ENCODE measurements at places on chromosomes 5 and 9. TPM values are rescaled to one million over a fixed set of nuclear protein-coding genes. Genes with fewer than 3 reads are reported as not detected.

Gene RNF180
- total RNA-seq: 5.0 TPM

Gene LHX2
- total RNA-seq: 0.19 TPM

Gene MLANA
- not detected for total RNA-seq

Gene ASTN2
- 5.9 TPM for total RNA-seq

Gene MARCHF11
- total RNA-seq: 0.23 TPM

Gene CCIN
- not detected for total RNA-seq

Gene FREM1
- 57.7 TPM for total RNA-seq

Gene PCDHB11
- 3.6 TPM for total RNA-seq

Gene CARTPT
- total RNA-seq: not detected

Gene PCDHB10
- 5.5 TPM for total RNA-seq

Gene BTNL8
- not detected for total RNA-seq

Gene SLC25A2
- total RNA-seq: 0.72 TPM

- DNase-seq: no peak
Measured at GRCh38 chr5:86797677-86798076, 179.9 kb downstream of the COX7C start.

- peak; percentile 5 for DNase-seq
Measured at GRCh38 chr5:142841511-142842265, 71.5 kb downstream of the ARHGAP26 start.

DNA sequence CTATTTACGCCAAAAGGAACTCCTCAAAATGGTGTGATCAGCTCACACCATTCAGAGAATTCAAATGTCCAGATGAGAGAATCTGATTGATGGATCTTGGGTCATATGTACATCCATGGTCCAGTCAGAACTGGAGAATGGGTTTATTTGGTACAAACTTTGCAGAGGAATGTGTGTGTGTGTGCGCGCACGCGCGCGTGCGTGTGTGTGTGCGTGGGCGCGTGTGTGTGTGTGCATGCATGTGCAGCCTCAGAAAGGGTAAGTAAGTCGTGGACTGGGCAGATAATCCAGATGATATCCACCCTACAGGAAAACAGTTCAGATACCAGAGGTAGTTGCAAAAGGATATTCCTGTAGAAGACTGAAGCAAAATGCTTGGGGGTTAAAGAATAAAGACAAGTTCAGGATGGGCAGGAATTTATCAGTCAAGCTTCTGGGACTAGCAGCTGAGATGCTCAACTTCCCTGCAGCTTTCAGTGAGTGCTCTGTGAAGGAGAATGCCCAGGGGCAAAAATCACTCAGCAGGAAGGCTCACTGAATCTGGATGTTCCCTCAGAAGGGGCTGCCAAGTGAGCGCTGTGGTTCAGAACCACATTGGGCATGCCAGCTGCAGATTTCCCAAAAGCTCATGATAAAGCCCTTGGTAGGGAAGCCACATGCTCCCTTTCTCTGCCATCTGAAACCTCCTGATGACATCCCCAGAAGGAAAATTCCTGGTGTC is 440.5 kb upstream of the SGCD start:
- DNase-seq: no peak

DNA sequence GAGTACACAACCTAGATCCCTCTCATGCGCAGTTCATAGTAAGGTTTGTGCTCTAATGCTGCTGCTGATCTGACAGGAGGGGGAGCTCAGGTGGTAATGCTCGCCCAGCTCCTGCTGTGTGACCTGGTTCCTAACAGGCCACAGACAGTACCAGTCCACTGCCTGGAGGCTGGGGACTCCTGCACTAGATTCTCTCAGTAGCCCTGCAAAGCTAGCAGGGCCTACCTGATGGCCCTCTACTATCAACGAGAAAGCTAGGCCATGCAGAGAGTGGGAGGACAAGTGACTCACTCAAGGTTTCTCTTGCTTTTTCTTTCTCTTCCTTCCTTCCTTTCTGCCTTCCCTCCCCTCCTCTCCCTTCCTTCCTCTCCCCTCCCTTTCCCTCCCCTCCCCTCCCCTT is 55.1 kb upstream of the TEX48 start:
- DNase-seq: no peak

GRCh38 chr5:65535529-65535987 is 27.4 kb downstream of the CENPK start:
- DNase-seq: no peak

DNA sequence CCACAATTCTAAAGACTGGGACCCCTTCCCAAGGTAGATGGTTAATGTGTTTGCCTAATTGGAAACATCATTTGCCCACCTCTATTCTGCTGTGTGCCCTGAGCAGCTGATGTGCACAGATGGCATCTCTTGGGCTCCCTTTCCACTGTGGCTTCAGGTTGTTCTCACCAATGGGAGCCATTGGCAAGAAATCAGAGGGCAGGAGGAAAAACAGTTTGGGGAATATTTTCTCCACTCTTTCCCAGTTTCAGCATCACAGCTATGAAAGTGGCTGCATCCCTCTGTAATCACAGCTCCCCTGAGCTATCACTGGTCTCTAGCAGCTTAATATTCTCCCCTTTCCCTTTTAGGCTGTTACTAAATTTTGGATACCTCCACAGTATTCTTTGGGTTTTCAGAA is 911.6 kb upstream of the SEMA6A start:
- no peak for DNase-seq

GRCh38 chr5:84961193-84961592 is 576.5 kb upstream of the EDIL3 start:
- DNase-seq: no peak

DNA sequence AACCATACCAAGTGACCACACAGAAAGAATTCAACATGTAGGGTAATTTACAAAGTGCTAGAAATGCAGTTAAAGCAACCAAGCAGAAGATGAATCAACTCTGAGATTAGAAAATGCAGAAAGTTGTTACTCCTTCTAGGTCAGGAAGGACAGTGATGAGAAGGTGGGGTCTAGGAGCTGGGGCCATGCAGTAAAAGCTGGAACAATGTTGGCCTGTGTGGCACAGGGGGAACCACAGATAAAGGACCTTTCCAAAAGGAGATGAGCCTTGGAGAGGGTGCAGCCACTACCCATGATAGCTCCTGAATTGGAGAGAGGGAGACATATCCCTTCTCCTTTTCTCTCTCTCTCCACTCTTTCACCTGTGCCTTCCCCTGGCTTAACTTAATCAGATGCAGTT is 2.4 kb upstream of the SCGB3A2 start:
- no peak for DNase-seq

- no peak for DNase-seq
Measured at GRCh38 chr9:95096807-95097206, 220.7 kb downstream of the FANCC start.

DNA sequence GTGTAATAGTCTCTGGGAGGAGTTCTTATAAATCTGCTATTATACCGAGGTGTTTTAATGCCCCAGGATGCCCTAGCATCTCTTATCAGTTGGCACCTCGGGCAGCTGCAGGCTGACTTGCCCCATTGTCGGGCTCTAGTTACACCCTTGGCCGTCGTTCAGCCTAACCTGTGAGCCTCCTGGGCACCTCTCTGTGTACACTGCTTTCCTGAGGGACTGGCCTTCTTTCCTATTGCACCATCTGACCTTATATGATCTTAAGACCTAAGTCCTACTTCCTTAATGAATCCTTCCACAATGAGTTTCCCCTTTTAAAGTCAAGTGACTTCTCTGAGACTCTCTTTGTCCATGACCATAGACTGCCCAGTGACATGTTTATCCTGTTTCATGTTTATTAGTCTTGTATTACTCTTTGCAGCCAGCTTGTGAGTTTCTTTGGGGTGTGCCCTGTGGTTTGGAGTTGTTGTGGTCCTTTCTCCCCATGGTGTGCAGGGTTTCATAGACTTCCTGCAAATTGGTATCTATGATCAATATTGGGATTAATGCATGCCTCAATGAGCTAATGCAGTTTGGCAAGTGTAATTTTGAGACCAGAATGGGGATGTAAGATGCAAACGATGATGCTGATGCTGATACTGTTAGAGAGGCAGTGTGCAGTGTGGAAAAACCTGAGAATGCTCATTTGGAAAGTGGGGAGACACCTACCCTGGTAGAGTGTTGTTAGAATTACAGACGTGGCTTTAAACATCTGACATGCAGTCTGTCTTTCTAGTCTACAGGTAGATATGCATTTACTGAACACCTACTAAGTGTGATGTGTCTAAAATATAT is 4.9 kb downstream of the DAPK1 start:
- DNase-seq: no peak

GRCh38 chr5:82563745-82564144 is 285.6 kb upstream of the RPS23 start:
- no peak for DNase-seq

- no peak for DNase-seq
Measured at GRCh38 chr9:78510035-78510434, 213.1 kb downstream of the PSAT1 start.

- DNase-seq: peak; percentile 85
Measured at GRCh38 chr9:130235558-130236435, 29.8 kb upstream of the HMCN2 start.

- no peak for DNase-seq
Measured at GRCh38 chr5:173623296-173623771, 6.9 kb upstream of the BOD1 start.

GRCh38 chr5:72133212-72133990 is 26.1 kb downstream of the MAP1B start:
- DNase-seq: no peak

DNA sequence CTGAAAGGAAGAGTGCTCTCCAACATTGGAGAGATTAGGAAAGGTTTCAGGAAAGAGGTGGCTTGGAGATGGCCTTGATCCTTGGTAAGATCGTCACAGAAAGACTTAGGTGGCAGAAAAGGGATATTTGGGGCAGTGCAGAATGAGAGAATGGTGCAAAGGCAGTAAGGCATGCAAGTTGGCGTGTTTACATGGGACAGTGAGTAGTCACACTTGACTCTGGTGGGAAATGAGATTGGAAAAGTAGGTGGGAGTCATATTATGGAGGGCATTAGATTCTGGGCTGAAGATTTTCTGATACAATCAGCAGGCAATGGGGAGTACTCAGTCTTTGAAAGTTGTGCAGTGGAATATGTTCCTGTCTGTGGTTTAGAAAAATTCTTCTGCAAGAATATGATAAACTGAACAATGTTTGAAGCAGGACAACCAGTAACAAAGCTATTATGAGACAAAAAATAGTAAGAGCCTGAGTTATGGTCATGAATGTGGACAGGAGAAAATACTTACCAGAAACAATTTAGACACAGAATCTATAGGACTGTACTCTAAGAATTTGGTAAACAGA is 76.2 kb upstream of the ANKRD55 start:
- no peak for DNase-seq

GRCh38 chr9:135978642-135979546 is 17.7 kb upstream of the UBAC1 start:
- no peak for DNase-seq

GRCh38 chr9:97534961-97535594 is 33.6 kb downstream of the TMOD1 start:
- DNase-seq: no peak

DNA sequence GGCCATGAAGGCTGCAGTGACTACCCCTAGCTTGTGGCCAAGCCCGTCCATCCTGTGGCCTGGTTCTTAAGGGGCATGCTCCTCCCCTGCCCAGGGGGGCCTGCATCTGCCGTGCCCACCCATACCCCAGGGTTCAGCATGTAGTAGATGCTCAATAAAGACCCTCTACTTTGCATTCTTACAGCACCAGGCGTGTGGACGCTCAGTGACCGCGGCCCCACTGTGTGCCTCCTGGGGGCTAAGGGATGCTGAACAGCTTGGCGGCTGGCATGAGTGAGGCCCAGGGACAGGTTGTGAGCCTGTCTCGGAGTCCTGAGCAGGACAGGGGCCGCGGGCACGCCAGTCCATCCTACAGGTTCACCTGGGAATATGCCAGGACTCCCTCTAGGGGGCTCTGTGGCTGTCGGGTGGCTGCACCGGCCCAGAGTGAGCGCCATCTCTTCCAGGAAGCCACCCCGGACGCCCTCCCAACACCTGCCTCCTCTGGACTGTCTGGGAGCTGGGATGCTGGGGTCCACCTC is 9.1 kb downstream of the NOTCH1 start:
- DNase-seq: no peak

- no peak for DNase-seq
Measured at GRCh38 chr5:179887095-179887494, 20.6 kb downstream of the TBC1D9B start.

GRCh38 chr9:38259519-38260218 is 132.8 kb upstream of the ALDH1B1 start:
- no peak for DNase-seq

GRCh38 chr5:58317808-58318207 is 142.1 kb downstream of the PLK2 start:
- no peak for DNase-seq

DNA sequence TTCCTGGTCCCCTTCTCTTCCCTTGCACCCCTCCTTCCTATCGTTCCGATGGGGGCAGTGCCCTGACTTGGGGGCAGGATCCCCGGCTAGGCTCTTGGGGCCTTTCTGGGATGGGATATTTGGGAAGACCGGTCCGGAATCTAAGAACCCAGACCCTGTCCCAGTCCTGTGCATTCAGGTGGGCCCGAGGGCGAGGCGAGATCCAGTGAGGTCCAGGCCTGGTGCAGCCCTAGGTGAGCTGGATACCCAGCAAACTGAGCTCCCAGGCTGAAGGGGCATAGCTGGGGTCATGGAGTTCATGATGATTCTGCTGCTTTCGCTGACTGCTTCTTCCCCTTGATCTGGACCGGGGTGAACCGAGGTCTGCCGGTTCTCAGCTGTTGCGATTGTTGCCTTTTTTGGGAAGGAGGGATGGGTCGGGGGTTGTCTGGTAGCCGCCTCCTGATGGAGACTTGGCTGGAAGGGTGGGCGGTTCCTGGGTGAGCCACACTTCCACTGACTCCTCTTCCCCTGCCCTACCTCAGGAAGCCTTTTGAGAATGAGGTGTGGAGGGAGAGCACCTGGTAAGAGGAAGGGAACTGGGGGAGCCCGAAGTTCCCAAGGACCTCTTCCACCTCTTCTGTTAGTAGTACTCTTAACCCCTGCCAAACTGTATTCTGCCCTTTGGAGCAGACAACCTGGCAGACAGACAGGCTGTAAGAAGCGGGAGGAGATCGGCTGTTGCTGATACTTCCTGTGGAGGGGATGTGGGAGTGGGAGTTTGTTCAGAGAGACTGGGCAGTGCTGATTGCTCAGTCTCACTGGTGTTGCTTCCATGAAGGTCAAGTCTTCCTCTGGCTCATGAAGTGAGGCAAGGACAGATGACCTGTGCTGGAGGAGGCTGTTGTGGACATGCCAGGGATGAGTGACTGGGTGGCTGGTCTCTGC is 1.0 kb downstream of the LRRC8A start:
- DNase-seq: no peak

- no peak for DNase-seq
Measured at GRCh38 chr5:81786496-81786895, 35.6 kb upstream of the SSBP2 start.

DNA sequence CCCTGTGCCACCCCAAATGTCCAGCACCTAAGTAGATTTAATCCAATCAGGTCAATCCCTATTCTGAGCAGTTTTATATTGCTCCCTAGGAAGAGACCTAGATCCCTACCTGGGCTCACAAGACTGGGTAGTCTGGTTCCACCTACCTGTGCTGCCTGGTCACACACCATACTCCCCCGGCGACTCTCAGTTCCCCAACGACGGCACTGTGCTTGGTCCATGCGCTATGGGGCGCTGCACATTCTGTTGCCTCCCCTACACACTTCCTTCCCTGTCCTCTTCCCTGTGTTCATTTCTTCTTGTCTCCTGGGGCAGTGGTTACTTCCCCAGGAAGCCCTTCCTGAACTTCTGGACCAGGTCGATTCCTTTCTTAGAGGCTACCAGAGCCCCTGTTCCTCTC is 109.9 kb upstream of the IL12B start:
- DNase-seq: no peak

Data from neural crest cell (in vitro differentiated cells).